ENCODE measurements at places on chromosomes 13 and 19.

- DNase-seq = no peak
These were observed 8.0 kb downstream of the SSBP4 start for GRCh38 chr19:18427080-18427742.

DNA sequence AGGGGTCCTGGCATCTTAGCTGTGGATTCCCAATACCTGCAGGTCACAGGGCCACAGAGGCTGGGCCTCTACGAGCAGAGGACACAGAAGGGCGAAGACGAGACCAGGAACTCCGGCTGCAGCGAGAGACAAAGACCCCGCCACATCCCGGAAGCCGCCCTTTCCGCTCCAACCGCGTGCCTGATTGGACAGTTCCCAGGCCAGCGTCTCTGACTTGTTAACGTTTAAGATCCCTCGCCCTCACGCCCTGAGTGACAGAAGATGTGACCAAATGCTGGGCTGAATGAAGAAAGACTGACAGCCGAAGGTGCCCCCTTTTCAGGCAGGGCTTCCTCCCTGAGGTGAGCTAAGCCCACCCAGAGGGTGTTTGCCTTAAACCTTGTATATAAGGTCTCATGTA lies at the start of gene ZNF98:
Gene ZNF98 (minus strand): TSS at position 136 of the 400 bp plus-strand sequence. CDS start 122 bp downstream, at position 14.
- DNase-seq = no peak

- no peak for DNase-seq
These were observed 8.1 kb downstream of the TMEM147 start for GRCh38 chr19:35553385-35554000.

DNA sequence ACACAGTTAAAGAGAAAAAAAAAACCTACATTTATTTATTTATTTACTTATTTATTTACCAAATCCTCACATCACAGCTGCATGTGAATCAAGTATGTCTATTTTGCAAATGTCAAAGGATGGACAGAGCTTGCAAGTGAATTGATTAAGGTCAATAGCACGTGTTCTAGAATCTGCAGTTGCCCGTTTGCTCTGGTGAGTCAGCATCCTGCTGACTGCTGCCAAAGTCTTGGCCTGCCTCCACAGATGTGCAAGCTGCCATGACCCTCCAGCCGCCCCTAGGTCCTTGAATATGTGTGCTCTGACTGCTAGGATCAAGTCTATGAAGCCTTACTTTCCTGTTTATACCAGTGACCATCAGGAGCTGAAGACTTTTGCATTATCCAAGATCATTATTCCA lies 320.6 kb downstream of the GPC5 start:
- DNase-seq = peak; percentile 33

DNA sequence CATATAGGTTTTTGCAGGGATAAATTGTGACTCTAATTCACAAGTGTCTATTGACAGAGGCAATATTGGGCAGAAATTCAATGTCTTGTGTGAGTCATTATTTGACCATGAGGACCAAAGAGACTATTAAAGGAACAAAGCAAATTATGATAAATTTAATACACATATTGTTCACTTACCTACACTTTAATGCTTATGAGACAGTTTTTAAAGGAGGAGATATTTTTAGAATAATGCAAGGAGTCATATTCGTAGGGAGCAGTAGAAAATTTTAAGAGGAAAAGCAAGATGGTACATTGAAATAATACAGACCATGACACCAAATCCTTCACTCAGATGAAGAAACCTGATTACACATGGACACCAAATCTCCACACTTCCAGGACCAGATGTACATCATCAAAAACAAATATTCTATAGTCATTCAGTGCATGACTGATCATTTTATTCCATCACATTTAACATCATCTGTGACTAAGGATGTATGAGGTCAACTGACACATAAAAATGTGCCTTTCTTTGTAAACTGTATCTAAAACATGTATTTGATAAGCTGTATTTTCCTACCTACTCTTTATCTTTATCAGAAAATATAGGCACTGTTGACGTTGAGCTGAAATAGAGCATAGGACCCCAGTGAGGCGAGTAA lies 4.2 kb upstream of the OR7A17 start:
- no peak for DNase-seq

- DNase-seq = no peak
These were observed 27.9 kb upstream of the NANOS3 start for GRCh38 chr19:13848798-13849676.

- no peak for DNase-seq
These were observed 31.2 kb upstream of the KL start for GRCh38 chr13:32984857-32985626.

GRCh38 chr13:112510987-112511685 lies 76.8 kb downstream of the TUBGCP3 start:
- no peak for DNase-seq

DNA sequence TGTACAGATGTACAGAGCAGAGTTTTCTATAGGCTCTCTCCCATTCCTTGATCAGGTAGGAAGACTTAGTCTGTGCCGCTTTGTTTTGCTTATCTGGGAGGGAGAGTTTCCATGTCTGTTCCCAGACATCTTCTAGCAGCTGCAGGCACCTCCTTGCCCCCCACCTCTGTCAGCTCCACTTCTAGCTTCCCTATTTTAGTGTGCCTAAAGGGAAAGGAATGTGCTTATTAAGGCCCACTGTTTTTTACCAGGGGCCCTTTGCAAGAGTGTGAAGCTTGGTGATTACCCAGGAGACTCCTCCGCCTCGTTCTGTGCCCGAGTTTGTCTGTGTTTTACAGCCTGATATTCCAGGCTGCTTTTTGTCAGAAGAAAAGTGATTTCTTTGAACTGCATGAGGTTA lies 1984.4 kb downstream of the OLFM4 start:
- DNase-seq = no peak

GRCh38 chr13:76992548-76993001 lies 694 bp downstream of the CLN5 start:
- no peak for DNase-seq

Data from HS-5 (cell line).